ENCODE measurements at places on chromosomes 12 and 14.

DNA sequence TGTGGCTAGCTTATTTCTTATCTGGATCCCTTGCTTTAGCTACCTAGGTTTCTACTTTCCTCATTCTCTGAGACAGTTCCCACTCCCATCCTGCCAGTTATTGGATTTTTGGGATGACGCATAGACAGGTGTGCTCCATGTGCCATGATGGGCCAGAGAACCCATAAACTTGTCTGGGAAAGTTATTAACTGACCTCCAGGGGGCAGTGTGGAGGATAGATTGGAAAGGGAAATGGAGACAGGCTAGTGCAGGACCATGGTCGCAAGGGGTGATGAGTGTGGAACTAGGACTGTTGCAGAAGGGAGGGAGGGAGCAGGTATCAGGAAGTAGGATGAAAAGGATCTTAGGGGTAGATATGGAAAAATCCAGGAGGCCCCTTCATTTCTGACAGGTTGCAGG, 80.3 kb downstream of the ESRRB start:
- no peak for DNase-seq

- DNase-seq = peak; percentile 67
Measured at GRCh38 chr12:104219908-104220404, 4.4 kb downstream of the TXNRD1 start.

DNA sequence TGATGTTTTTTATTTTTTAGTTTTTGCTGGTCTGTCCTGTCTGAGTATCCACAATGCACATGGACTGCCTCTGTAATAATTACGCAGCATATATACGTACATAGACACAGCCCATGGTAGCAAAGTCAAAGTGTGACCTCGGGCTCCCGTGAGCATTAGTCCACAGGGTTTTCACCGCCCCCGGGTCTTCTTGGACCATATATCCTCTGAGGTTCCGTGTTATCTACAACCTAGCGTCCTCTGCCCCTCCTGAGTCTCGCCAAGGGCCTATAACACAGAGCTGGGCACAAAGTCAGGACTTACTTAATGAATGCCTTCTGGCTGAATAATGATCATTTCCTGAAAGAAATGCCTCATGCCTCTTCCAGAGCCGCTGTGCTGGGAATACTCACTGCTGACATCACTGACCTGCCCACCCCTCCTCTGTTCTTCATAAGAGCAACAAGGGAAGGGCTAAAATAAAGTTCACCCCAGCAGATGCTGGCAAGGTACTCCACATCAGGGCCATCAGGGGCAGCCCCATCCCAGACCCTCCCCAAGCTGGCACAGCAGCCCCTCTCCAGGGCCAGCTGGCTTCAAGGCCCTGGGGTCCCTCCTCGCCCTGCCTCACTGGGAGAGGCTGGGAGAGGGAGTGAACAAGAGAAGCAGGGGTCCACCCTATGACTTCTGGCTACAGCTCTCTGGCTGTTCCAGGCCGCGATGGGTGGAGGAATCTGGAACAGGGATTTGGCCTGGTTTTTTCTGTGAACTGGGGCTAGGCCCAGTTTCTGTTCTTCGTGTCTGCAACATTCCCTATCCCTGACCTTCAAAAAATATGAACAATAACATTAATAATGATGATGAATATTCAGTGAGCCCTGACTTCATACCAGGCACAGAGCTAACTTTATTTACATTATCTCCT, 7.9 kb downstream of the HDAC7 start:
- peak; percentile 37 for DNase-seq

DNA sequence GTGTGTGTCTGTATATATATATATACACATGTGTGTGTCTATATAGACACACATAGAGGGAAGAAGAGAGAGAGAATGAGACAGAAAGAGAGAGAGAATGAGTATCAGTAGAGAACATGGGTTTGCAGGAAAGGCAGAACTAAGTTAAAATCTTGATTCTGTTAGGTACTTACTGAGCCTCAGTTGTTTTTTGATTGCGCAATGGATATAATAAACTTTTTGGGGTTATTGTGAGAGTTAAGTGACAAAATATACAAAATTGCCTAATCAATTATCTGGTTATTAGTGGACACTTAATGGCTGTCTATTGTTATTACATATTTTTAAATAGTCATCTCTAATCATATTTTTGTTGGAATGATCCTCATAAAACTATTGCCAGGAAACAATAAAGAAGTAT, 169.0 kb downstream of the ETNK1 start:
- DNase-seq = no peak

DNA sequence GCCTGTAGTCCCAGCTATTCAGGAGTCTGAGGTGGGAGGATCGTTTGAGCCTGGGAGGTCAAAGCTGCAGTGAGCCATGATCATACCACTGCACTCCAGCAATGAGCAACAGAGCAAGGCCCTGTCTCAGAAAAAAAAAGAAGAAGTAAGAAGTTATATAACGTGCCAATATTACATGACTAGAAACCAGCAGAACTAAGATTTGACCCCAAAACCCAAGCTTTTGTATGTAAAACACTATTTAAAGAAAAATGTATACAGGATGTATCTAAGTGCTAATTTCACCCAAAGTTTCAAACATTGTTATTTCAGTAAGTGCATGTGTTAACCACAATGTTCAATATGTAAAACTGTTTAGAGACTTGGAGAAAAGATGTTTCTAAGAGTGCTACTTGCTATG, 94.7 kb downstream of the SLC5A8 start:
- DNase-seq = no peak

DNA sequence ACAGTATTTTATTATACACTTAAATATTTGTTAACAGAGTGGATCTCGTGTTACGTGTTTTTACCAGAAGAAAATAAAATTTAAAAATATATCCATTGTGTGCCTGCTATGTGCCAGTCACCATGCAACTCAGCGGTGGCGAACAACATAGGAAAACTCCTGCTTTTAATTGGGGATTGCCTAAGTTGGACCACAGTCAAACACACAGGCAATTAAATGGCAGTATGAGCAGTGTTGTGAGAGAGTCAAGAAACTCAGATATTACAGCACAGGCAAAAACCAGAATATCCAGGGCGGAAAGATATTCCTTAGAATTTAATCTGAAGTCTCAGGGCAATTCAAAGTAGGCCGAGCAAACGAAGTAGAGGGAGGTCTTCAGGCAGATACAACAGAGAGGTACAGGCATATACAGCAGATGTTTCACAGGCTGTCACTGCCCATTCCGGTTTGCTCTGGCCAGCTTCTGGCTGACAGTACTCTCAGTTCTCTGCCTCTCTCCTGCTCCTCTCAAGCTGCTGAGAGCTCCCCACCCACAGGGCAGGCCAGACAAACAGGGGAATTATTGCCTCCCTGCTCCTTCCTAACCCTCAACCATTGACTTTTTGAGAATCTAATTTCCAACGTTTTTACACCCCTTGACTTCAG, 540.2 kb upstream of the TMEM132C start:
- no peak for DNase-seq

GRCh38 chr14:79949906-79950305, 261.4 kb downstream of the DIO2 start:
- DNase-seq = no peak

GRCh38 chr14:36619131-36619530, 36.7 kb upstream of the NKX2-8 start:
- DNase-seq = no peak

GRCh38 chr12:69906411-69907216, 81.6 kb downstream of the MYRFL start:
- no peak for DNase-seq

DNA sequence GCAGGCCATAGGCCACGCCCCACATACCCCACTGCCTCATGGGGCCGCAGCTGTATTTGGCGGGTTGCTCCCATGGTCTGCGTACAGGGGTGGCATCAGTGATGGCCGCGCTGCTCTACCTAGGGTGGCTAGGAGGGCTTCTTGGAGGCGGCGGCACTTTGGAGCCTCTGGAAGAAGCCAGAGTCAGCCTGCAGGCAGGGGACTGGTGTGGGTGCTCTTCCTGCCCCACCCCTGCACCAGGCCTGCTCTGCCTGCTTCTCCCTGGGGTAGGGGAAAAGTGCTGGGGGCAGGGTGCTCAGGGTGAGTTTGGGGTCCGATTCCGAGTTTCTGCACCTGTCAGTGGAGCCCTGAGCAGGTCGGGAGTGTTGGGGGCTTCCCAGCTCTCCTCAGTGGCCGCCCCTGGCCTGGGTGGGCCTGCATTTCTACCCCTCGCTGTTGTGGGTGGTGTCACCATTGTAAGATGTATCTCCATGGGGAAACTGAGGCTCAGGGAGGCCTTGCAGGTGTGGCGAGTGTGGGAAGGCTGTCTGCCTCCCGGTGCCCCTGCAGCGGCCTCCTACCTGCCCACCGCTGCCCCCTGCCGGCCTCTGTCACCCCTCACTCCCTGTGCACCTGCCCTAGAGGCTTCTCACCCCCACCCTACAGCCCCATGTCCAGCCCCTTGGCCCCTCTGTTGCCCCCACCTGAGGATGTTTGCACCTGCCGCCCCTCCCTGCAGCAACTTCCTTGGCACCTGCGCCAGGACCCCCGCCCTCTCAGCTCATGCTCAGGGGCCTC, 5.5 kb downstream of the CEP170B start:
- DNase-seq = no peak

GRCh38 chr12:115811929-115812328, 465.6 kb downstream of the MED13L start:
- DNase-seq = no peak

- DNase-seq = no peak
Measured at GRCh38 chr12:120529641-120530417, 871 bp upstream of the COQ5 start.

- no peak for DNase-seq
Measured at GRCh38 chr14:64563696-64564095, 13.9 kb downstream of the PPP1R36 start.

DNA sequence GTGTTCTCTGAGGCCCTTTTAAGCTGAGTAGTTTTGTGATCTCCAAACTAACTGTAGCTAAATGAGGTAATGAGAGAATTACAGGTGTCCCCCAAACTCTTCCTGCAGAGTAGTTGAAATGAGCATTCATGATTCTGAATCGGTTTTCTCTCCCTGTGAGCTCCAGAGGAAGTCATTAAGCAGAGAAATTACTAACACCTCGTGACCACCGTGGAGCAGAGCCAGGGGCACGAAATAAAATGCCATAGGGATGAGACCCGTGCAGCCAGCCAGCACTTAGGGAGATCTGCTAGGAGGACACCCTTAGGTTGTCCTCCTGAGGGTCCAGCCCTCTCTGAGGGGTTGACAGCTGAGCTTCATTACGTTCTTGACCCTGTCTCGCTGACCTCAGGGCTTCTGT, 79.5 kb downstream of the SLC25A47 start:
- no peak for DNase-seq

- DNase-seq = no peak
Measured at GRCh38 chr14:48023881-48024280, 348.5 kb upstream of the MDGA2 start.

GRCh38 chr12:50749459-50749882, 14.4 kb upstream of the ATF1 start:
- no peak for DNase-seq

DNA sequence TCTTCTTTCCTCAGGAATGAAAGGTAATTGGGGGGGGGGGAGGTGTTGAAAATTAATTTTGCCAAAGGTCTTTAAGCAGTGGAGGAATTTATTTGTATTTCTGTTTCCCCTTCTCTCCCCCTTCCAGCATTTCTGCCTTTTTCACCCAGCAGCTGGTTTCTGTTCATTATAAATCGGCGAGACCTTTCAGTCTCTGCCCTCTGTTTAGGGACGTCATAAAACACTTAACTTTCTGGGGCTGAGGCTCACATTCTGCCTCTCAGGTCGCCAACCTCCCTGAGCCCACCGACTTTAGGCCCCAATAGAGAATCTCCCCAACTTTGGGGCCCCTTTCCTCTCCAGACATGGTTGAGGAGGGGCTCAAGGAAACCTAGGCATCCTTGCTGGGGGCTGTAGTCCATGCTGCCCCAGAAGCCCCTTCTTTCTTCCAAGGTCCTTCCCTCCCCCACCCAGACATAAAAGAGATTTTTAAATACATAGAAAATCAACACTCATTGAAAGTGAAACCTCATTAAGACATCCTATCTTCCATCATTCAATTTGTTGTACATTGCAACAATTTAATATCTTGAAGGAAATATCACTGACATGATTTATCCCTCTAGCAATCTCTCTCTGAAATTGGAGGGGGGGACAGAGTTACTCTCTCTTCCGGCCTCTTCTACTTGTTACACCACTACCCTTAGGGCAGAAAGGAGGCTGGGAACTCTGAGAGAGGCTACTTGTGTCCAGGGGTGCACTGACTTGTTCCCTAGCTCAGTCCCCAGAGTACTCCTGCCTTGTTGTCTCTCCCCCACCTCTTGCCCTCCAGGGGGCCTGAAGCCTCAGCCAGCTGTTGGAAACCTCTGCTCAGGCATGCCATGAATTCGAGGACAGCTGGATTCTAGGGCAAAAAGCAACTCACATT, 2.5 kb upstream of the HOXC6 start:
- DNase-seq = no peak

GRCh38 chr14:50828721-50829488, 2.1 kb downstream of the NIN start:
- DNase-seq = no peak

GRCh38 chr12:47282206-47282605, 202.4 kb upstream of the AMIGO2 start:
- DNase-seq = no peak

DNA sequence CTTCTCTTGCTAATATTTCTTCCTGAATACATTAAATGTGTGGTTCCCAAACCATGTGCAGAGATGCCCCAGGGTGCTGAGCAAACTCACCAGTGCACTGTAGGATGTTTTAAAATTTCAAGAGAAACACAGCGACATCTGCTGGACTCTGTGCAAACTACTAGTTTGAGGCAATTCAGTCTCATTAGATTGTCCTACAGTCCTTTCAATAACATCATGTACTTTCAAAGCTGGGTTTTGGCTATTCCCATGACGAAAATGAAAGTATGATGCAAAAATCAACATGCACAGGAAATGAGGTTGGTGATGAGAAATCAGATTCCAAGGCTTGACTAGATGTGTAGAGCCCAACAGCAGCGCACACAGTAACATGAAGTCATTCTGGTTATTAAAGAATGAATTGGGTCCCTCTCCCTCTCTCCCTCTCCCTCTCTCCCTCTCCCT, 66.3 kb downstream of the CLIP1 start:
- DNase-seq = peak; percentile 31

Data from fibroblast of skin of left biceps (primary cell).